ENCODE measurements at places on chromosomes 12 and 14.

GRCh38 chr14:69042787-69043444 lies 63.8 kb upstream of the ACTN1 start:
- DNase-seq, result no peak

- no peak for DNase-seq
These were observed 40.1 kb downstream of the ANO2 start for GRCh38 chr12:5904969-5905368.

- DNase-seq, result peak; percentile 53
These were observed 30.0 kb downstream of the SLC38A2 start for GRCh38 chr12:46342562-46343033.

DNA sequence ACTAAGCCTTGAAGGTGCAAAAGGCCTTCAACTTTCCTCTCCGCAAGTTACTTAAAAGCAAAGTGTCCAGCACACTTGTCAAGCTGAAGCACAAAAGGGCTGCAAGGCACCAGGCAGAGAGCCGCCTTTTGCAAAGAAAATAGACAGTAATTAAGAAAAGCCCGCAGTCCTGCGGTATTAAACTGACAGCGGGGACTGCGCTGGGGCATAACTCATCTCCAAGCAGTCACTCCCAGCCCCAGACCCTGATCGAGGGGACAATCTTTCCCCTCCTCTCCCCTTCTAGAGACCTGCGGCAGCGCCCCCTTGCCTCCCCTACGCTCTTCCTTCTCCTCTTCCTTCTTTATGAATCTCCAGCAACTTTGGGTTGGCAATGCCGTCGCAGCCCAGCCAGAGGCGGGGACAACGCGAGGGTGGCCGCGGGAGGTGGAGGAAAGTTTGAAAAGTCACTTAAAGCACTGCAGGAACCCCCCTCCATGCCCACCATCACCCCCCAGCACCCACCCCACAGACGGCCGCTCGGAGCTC lies 200.9 kb upstream of the CAND1 start:
- DNase-seq, result peak; percentile 12

- DNase-seq, result peak; percentile 13
These were observed 28.8 kb downstream of the SERPINA3 start for GRCh38 chr14:94640721-94641631.

DNA sequence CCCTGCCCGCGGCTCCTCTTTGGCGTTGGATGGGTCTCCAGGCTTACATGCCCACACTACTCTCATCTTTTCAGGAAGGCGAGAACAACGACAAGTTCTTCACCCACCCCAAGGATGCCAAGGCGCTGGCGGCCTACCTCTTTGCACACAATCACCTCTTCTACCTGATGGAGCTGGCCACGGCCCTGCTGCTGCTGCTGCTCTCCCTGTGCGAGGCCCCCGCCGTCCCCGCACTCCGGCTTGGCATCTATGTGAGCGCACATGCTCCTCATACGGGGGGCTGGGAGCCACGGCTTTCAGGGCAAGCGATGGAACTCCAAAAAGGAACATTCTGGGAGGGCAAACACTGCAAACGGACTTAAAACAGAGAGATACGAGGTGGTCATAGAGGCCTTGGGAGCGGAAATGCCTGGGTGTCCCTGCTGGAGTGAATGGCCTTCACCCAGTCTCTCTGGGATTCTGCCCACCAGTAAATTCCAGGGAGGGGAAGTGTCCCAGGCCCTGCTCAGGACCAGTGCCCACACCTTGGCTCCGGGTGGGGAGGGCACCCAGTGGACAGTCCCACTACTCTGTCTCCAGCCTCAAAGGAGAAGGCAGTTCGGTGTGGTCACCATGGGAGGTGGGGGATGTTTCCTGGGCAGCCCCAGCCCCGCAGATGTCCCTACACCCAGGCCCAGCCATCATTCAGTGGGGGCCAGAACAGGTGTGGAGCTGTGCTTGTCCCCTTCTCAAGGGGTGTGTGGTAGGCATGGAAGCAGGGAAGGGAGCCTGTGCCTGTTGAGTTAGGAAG lies 45.0 kb downstream of the TPCN1 start:
- DNase-seq, result no peak

GRCh38 chr14:65177551-65177950 lies 75.2 kb upstream of the MAX start:
- DNase-seq, result no peak

DNA sequence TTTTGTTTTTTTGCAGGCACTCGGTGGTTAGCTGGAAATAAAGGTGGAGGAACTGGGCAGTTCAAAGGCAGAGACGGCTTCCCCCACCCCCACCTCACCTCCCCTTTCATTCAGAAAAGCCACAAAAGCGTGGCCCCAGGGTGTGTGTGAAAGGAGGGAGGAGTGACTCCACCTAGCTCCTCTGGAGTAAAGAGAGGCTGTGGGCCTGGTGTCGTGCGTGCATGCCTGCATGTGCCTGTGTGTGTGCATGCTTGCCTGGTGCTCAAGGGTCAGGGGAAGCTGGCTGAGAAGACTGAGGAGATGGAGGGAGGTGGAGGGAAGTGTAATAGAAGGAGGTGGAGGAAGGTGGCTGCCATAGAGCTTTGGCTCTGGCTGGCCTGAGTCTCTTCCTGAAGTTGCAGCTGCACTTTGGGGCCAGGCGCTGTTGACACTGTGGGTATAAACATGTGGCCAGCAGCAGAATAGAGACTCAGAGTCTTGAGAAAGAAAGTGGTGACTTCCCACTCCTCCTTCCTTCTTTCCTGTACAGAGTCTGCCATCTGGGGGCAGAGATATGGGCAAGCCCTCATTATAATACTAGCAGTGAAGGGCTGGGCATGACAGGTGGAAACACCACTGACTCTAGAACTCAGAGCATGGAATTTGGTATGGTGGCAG lies 36.9 kb upstream of the SINHCAF start:
- no peak for DNase-seq

DNA sequence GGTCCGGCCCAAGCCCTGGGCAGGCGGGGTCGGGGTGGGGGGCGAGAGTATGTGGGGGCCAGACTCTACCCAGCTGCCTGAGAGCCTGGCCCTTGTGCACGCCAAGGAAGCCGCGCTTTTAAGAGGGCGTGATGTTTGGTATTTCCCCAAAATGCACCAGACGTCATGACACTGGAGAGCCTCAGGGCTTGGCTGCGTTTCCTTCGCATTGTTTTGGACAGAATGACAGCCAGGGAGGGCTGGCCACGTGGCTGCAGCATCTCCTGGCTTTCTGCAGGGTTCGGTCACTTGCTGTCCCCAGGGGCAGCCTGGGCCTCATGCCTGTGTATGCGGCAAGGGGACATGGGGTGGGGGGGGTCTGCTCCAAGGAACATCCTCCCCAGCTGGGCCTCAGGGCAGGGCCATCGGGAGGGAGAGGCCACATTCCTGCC lies 16.1 kb upstream of the NUDT14 start:
- DNase-seq, result peak; percentile 73

- no peak for DNase-seq
These were observed 45.7 kb downstream of the TMEM132C start for GRCh38 chr12:128312661-128313060.

DNA sequence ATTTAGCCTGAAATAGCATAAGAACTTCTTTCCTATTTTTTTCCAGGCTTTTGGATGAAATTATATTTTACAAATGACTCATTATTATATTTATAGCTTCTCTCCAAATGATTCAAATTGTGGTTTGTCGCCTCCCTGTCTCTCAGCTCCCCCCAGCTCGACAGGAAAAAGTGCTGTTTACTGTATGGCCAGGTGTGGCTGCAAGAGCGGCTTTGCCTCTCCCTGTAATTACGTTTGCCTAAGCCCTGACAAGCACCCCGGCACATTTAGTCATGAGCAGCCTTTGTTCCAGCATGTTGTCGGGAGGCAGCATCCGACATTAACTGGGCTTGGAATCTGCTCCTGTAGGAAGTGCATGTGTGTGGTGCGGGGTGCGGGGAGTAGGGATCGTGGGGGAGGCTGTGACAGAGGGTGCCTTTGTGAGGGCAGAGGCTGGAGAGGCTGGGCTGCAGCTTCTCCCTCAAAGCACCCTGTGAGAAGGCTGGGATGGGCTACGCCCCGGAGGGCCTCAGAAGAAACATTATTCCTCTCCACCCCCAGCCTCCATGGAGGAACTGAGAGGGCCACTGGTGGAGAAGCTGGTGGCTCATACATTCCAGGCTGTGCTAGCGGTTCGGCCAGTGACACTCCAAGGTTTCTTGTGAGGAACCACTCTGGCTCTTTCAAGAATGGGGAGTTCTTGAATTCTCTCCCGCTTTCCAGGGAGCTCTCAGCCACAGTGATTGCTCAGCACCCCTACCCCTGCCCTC lies 42.1 kb upstream of the CTDSP2 start:
- DNase-seq, result peak; percentile 64

DNA sequence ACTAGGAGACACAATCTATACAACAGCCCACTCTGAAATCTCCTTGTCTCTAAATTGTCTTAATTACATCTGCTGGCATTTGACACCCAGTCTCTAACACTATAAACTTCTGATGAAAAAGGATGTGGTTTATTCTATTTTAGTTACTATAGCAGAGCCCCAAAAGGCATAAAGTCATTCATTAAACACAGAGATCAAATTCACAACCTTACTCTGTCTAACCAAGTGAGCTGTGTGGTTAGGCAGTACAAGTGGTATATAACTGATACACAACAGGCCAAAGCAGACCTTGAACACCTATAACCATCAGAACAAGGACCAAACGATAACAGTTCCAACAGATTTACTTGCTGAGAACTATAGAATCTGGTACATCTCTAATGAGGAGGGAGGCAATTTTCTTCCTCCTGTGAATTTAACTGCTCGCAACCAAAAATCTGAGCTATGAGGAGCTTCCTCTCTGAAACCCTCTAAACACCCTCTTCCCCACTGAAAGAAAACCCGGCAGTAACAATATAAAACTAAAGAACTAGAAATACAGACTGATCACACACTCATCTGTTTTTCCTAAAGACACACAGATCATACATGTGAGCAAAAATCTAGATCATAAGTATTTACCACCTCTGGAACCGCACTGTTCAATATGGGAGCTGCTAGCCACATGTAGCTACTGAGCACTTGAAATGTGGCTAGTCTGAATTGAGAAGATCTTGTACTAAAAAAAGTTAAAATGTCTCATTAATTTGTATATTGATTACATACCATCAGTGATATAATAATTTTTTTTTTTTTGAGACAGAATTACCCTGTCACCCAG lies 17.7 kb downstream of the SPPL3 start:
- no peak for DNase-seq

DNA sequence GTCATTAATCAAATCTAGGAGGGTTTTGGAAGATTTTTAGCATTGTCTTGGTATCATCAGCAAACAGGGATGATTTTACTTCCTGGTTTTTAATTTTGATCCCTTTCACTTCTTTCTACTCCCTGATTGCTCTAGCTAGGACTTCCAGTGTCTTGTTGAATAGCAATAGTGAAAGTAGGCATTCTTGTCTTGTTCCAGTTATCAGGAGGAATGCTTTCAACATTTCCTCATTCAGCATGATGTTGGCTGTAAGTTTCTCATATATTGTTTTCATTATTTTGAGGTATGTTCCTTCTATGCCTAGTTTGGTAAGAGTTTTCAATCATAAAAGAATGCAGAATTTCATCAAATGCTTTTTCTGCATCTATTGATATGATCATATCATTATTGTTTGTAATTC lies 244.2 kb upstream of the CLEC14A start:
- peak; percentile 1 for DNase-seq

DNA sequence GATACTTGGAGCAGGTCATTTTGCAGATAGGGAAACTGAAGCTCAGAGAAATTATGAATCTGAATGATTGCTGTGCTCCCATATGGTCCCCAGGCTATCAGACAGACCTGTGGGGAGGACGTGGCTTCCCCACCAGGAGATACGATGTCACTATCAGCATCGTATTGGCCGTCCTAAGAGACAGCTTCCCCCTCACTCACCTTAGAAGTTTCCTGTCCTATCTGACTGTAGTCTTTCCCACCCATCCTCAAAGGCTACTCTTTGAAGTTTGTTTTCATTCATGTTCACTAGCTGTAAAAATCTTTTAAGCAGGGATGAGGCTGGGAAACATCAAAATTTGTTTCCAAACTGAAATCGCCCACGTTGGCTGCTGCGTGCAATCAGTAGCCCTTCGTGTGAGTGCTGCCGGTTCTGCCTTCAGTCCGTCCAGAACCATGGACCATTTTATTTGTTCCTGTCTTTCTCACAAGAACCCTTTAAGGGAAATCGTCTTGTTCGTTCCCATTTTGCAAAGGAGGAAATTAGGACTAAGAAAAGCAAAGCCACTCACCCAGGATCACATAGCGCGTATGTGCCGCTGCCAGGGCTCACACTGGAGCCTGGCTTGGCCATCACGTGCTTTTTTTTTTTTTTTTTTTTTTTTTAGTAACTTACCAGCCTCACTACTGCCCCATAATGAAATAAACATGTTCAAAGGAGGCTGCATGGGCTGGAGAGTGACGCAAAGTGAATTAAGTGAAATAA lies 1.0 kb upstream of the KDM2B start:
- DNase-seq, result peak; percentile 47

GRCh38 chr12:101607894-101608293 lies 13.1 kb downstream of the MYBPC1 start:
- DNase-seq, result no peak

DNA sequence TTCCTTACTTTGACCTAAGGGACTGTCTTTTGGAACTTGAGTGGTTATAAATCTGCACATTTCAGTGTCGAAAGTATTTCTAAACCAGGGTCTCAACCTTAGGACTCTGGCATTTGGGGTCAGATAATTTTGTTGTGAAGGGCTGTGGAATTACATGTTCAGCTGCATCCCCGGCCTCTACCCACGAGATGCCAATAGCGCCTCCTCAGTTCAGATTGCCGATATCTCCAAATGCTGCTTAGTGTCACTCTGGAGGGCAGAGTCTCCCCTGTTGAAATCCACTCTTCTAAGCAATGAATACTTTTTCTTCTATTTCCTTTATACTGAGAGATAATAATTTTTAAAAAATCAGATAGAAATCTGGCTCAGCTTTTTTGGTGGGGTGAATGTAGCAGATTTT lies 379.4 kb upstream of the RGS6 start:
- DNase-seq, result no peak

DNA sequence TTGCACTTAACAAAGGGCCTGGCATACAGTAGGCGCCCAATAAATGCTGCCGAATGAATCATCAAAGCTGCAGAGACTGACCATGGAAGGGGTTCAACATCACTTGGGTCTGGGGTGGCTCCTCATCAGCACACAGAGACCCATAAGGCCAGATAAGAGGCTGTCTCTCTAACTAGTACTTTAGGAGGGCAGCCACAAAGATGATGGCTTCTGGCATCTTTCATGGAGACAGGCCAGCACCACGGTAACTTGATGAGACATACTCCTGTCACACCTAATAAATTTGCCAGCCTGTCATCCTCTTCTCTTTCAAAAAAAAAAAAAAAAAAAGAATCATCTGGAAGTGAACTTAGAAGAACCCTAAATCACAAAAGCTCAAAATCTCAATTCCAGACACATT lies 3.4 kb downstream of the PRIMA1 start:
- no peak for DNase-seq

GRCh38 chr14:43894534-43894933 lies 612.5 kb downstream of the FSCB start:
- no peak for DNase-seq

- DNase-seq, result no peak
These were observed 1.9 kb downstream of the TGFB3 start for GRCh38 chr14:75979648-75980565.

- no peak for DNase-seq
These were observed 19.0 kb downstream of the AP5M1 start for GRCh38 chr14:57287745-57288144.
